ENCODE measurements at places on chromosomes 2 and 18.

GRCh38 chr2:147636238-147636882 is 208.5 kb upstream of the ACVR2A start:
- no peak for DNase-seq

DNA sequence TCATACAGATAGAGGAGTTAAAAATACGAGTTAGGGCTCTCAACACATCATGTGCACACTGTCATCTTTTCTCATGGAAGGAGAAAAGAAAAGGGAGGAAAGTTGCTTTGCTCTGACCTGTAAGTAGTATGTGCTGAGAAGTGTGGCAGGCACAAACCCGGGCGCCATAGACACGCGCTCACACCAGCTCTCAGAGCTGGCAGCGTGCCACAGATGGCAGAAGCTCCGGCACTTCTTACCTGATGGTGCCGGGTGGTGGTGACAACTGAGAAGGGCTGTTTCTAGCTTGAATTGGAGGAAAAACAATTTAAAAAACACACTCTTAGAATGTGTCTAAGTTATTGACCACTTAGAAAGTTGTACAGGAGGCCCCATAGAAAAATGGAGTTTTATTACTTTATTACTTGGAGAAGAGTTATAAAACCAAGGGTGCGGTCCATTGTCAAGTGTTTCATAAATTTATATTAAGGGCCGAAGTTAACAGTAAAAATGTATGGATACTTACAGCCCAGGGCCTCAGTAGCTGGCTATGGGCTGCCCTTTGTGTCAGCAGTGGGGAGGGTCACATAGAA is 92.2 kb downstream of the DPP4 start:
- DNase-seq: no peak

GRCh38 chr2:190984595-190984994 is 29.4 kb downstream of the STAT1 start:
- no peak for DNase-seq

- no peak for DNase-seq
Measured at GRCh38 chr2:82837588-82838304, 1621.3 kb downstream of the SUCLG1 start.

DNA sequence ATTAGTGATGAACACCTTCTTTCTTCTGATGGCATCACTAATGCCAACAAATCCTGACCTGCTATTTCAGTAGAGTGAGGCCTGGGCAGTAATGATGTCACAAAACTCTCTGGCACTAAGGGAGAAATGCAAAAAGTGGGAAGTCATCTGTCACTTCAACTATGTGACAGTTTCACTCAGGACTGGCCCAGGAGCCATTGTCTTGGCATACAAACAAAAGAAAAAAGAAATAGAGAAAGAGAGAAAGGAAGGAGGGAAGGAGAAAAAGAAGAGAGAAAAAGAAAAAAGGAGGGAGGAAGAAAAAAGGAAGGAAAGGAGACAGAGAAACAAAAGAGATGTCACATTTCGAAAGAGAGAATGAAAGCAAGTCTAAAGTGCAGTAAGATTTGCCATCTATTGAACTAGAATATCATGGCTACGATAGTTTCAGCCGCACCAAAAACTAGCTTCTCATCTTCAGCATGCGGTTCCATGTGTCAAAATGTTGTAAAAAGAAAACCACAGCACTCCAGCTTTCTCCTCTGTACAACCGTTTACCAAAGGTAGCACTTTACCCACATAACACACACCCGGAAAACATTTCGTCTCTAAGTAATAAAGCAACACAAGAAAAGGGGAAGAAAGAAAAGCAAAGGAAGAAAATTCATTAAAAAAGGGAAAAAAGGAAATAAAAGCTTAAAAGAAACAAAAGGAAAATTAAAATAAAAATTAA is 50.1 kb downstream of the CD226 start:
- DNase-seq: no peak

DNA sequence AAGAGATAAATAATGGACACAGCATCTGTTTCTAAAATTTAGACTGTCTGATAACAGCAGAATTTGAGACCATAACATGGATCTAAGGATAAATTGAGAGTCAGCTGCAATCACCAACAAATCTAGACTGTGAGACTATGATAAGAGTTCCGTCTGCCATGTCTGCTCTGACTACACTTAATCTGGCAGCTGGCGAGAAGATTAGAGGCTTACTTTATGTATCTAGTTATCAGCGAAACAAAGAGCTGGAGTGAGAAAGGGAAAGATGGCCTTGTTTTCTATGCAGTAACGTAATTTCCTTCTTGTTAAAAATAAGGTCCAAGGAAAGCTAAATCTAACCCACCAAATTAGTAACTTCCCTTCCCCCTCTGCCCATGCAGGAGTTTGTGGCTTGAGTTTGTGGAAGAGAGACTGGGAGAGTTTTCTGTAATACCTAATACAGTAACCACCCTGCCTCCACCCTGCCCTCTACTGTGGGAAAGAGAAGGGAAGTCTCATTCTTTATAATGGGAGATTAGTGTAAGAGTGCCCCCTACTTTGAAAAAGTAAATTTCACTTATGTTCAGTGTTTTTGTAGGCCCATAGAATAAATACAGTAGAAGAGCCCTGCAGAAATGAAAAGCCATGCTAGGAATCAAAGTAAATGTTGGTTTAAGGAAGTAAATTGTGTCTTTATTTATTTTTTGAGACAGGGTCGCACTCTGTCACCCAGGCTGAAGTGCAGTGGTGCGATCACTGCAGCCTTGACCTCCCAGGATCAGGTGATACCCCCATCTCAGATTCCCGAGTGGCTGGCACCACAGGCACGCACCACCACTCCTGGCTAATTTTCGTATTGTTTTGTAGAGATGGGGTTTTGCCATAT is 27.5 kb downstream of the EML4 start:
- DNase-seq: no peak
